Memory B cell (primary cell): ENCODE measurements at places on chromosomes 7 and 10.
A peak's percentile ranks its signal among the peaks of the same experiment; 100 is the strongest.

- no peak overlapping the region for H3K4me3 ChIP-seq
- no peak for DNase-seq
- H3K4me1 ChIP-seq = peaks cover 35% of the 10 kb centered on the region
- H3K36me3 ChIP-seq = peaks cover 28% of the 10 kb centered on the region
- no peaks in the 10 kb centered on the region for H3K27me3 ChIP-seq
- no peak overlapping the region for H3K27ac ChIP-seq
These were observed 10.5 kb downstream of the LIPA start for GRCh38 chr10:89241026-89241425.

- no peak overlapping the region for H3K4me3 ChIP-seq
- no peaks in the 10 kb centered on the region for H3K36me3 ChIP-seq
- no peak for DNase-seq
- H3K4me1 ChIP-seq = no peaks in the 10 kb centered on the region
These were observed 7.3 kb upstream of the FOXL3 start for GRCh38 chr7:282621-283020.

- H3K27me3 ChIP-seq = peaks cover 3% of the 10 kb centered on the region
- H3K4me3 ChIP-seq = no peak overlapping the region
- no peaks in the 10 kb centered on the region for H3K36me3 ChIP-seq
- no peak overlapping the region for H3K27ac ChIP-seq
- no peaks in the 10 kb centered on the region for H3K4me1 ChIP-seq
These were observed 11.6 kb upstream of the LIPF start for GRCh38 chr10:88652616-88653015.

DNA sequence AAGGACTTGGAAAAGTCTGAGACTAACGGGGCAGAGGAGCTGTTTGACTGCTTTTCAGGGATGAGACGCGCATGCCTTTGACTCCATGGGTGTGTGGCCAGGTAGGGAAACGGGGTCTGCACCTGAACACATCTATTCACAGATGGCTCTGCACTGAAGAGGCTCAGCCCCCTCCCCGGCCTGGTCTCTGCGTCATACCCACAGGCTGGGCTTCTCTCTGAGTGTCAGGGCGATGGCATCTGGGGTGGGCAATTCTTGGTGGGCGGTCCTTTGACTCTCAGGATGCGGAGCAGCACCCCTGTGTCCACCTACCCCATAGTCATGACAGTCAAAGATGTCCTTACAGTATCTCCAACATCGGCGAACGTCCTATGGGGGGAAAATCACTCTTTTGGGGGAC, 23.0 kb downstream of the PFKP start:
- DNase-seq = no peak
- peaks cover 14% of the 10 kb centered on the region for H3K36me3 ChIP-seq
- H3K27me3 ChIP-seq = no peaks in the 10 kb centered on the region
- peaks cover 7% of the 10 kb centered on the region for H3K4me1 ChIP-seq
- H3K4me3 ChIP-seq = no peak overlapping the region
- no peak overlapping the region for H3K27ac ChIP-seq

DNA sequence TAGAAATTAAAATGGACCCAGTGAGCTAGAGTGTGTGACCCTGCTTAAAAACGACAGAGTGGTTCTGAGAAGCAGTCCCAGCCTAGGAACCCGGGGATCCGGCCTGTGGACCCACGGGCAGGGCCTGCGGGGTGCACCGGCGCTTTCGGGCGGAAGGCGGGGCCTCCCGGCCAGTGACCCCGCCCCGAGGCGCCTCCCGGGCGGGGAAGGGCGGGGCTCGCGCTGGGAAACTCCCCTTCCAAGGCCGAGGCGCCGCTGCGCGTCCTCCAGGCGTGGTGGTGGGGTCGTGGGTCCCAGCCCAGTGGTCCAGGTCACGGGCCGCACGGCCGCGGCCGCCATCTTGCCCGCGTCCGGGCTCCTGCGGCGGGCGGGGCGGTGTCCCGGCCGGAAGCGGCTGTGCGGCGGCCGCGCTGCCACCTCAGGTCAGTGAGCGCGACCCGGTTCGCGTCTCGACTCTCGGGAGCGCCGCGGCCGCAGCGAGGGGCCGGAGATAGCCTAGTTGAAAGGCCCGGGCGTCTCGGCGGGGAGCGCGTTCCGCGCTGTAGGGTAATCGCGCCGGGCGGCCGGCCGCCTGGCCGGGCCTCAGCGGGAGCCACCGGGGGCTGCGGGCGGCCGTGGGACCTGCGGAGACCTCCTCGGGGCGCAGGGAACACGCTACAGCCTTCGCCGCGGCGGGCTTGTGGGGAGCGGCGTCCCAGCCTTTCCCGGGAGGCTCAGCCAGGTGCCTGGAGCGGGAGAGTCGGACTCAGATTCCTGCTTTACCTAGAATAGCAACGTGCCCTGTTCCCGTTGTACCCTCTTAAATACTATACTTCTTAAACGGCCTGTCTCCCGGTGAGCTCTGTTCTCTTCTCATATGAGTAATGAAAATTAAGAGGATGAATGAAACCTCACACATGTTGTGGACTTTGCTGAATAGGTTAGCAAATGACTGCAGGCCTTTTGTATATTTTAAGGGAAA, at the start of gene MIOS:
TSS of gene MIOS (plus strand) at position 234 of the 961 bp plus-strand sequence. CDS start 5,592 bp downstream, outside the sequence.
- peak within 1 kb of the TSS; percentile 84 for H3K4me3 ChIP-seq
- peak; percentile 89 for DNase-seq
- H3K27ac ChIP-seq = no peak within 1 kb of the TSS
- peaks cover 30% of the 10 kb centered on the region for H3K4me1 ChIP-seq
- H3K27me3 ChIP-seq = no peaks in the 10 kb centered on the region
